Activated CD4-positive, alpha-beta T cell treated with anti-CD3 and anti-CD28 coated beads, Interleukin-2, Interleukin-6, amounts not matched to agents 100 ng/mL and 50 ng/mL, durations not matched to agents 16 hours and 8 hours (primary cell): ENCODE measurements at places on chromosomes 4 and X.
A peak's percentile ranks its signal among the peaks of the same experiment; 100 is the strongest.

DNA sequence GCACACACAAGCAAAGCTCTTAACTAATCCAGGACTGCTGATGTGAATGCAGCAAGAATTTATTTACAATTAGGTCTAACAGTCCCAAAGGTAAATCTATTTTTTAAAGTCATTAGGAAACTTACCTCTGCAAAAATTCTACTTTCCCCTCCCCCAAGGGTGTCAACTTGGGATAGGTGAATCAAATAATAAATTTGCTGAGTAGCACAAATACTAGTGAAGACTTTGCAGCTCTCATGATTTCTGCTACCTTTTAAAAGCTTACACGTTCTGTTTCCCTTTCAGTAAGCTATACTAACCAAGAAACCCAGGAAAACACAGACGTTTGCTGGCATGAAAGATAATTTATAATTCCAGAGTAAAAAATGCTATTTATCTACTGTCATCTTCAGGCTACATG is 296.6 kb upstream of the SLC7A11 start:
- DNase-seq = no peak

DNA sequence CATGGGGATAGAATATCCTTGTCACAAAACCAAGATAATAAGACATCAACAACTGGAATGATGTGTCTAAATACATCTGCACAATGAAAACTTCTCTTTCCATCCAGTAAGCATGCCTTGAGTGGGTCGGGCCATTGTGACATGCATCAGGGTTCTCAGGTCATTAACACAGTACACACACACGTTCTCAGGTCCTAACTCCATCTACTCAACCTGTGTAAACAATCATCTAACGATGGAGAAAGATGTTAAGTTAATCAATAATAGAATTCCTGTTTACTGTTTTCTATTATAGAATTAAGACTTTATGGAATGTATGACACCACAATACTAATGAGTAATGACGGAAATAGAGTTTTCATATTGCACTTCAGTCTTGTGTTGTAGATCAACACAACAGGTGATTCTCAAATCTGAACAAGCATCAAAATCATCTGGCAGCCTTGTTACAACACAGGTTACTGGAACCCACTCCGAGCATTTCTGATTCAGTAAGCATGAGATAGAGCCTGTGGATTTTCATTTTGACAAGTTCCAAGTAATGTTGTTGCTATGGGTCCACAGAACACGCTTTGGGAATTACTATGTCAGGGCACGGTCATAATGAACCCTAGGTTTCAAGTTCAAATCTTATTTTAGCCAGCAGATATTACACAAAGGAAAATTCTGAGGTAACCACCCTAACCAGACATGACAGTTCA is 315.8 kb upstream of the TEX13C start:
- peak; percentile 65 for DNase-seq

GRCh38 chr4:148170408-148171365 is 271.5 kb downstream of the NR3C2 start:
- no peak for DNase-seq

- DNase-seq = no peak
Observed at GRCh38 chr4:37475087-37475486, 211.1 kb downstream of the RELL1 start.

- no peak for DNase-seq
Observed at GRCh38 chr4:183165376-183165775, 66.3 kb downstream of the WWC2 start.

DNA sequence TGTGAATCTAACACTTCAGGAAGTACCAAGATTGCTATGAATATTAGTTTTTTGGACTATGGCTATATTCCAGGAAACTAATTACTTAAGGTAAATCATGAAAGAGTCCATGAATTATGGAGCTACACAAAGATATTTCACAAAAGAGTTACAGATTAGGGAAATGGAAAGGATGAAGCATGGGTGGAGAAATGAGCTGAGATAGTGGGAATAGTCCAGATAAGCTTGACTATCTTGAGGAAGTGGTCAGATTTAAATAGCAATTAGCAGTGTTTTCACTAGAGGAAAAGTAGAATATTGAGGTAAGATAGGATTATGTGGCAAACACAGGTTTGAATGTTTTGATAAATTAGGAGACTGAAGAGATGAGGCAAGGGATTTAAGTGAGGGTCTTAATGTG is 42.1 kb upstream of the C1GALT1C1 start:
- DNase-seq = no peak

- DNase-seq = peak; percentile 70
Observed at GRCh38 chr4:55947912-55948725, 626 bp upstream of the CEP135 start.

GRCh38 chrX:154509455-154509854 is 6.6 kb downstream of the FAM3A start:
- DNase-seq = no peak

GRCh38 chr4:10098780-10099160 is 17.8 kb downstream of the WDR1 start:
- DNase-seq = peak; percentile 69

DNA sequence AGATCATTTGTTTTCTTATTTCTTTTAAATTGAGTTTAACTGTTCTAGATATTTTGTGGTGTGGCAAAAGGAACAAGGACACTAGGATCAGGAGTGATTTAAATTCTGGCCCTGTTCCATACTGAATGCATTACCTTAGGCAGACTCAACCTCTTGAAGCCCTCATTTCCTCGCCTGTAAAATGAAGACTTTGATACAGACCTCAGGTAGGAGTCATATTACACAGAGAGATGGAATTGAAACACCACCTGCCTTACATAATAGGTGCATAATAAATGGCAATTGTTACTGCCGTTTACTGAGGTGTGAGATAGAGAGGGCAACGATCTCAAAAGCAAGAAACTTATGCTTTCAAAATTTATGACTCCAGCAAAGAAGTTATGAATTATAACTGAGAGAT is 28.2 kb upstream of the RASSF6 start:
- DNase-seq = no peak

DNA sequence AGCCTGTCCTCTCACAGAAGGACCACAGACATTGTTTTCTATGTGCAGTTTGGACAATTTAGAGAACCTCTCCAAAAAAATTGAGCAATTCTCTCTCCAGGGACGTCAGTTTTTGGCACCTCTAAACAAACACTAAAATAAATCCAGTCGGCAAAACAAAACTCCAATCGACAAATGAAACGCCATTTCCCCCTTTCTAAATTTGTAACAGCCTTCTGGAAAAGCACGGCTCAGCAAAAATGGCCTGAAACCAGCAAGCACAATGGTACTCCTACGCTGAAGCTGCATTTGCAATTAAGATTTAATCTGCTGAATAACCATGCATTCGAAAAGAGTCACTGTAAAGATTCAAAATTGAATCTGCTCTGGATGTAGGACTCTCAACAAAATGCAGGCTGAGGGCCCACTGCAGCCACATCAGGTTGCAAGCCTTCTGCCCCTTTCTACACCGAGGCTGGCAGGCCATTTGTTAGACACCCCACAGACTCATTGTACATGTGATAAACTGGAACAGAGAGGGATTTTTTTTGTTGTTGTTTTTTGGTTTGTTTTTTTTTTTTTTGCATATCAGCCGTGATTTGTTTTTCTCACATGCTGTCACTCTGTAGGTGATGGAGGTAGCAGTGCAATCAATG is 79.9 kb upstream of the MAP3K15 start:
- DNase-seq = no peak

GRCh38 chr4:185304541-185304940 is 91.2 kb downstream of the LRP2BP start:
- DNase-seq = no peak

GRCh38 chrX:74107666-74108065 is 196.3 kb upstream of the ZCCHC13 start:
- no peak for DNase-seq

DNA sequence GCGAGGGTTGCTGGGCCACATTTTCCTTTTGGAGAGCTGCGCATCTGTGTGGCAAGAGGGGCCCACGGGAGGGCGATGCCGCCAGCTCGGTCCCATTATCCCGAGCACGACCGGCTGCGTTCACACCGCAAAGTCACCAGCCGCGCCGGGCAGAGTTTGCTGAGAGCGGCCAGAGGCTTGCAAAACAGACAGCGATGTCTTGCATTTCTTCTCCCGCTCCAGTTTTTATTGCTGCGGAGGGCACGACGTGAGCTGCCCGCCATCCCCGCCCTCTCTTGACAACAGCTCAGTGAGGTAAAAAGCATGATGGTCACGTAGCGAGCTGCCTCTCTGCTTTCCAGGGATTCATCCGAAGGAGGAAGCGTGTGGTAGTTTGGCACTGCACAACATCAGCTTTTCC is 102.1 kb upstream of the TENM3 start:
- no peak for DNase-seq

GRCh38 chrX:100747703-100748102 is 15.8 kb upstream of the SYTL4 start:
- no peak for DNase-seq

- no peak for DNase-seq
Observed at GRCh38 chr4:36054694-36055422, 189.5 kb downstream of the ARAP2 start.

DNA sequence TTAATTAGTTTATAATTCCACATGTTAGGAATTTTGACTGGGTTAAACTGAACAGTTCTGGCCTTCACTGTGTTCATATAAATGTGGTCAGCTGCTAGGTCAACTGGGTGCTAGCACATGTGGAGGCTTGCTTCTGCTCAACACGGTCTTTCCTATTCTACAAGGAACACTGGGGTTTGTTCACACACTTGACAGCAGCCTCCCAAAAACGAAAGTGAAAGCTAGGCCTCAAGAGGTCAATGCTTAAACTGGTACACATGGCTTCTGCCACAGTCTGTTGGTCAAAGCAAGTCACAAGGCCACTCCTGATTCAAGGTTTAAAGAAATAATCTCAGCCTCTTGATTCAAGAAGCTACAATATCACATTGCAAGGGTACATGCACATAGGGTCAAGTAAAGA is 126.5 kb downstream of the QDPR start:
- DNase-seq = peak; percentile 33

DNA sequence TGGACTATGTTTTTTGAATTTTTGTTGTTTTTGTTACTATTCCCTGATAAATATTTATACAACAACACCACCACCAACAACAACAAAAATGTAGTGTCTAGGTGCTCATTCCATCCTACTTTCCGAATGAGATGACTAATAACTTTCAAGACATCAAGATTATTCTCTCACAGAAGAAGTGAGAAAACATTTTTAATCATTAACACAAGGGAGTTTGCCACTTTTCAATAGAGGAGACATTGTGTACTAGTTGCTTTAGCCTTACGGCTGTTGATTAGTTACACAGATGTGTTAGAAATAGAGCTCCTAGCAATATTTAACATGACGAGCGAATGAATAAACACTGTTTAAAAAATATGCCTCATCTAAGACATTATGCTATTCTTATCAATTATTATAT is 898.8 kb downstream of the C4orf33 start:
- DNase-seq = no peak

- no peak for DNase-seq
Observed at GRCh38 chr4:102105983-102106382, 239.3 kb downstream of the SLC39A8 start.

DNA sequence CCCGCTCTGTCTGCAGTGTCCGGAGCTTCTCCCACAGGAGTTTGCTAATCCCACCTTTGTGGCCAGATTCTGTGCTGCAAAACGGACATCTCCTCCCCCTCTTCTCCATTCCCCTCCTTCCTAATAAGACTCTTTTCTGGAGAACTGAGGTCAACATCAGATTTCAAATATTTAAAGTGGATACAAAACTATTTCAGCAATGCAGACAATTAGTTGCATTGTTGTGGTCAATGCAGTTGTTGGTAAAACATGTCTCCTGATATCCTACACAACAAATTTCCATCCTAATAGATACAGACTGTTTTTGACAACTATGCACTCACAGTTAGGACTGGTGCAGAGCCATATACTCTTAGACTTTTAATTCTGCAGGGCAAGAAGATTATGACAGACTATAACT is 5.1 kb upstream of the MCUB start:
- no peak for DNase-seq

DNA sequence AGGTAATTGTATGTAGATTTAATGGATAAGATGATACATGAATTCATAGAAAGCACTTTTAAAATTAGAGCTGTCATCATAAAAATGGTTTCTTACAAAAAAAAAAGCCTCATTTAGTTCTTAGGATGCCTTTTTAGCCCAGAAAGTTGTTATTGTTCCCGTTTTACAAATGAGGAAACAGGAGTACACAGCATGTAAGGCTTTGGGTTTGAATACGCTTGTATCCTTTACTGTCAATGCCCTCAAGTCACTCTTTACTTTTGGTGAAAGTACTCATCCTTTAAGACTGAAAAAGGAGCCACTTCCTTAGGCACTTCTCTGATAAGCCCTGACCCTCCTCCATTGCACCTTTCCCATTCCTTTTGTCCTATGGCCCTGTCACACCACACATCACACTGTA is 4.9 kb downstream of the EREG start:
- DNase-seq = no peak

GRCh38 chrX:2137882-2138281 is 362.9 kb downstream of the DHRSX start:
- no peak for DNase-seq

- DNase-seq = no peak
Observed at GRCh38 chr4:1416051-1416947, 10.1 kb upstream of the NKX1-1 start.

DNA sequence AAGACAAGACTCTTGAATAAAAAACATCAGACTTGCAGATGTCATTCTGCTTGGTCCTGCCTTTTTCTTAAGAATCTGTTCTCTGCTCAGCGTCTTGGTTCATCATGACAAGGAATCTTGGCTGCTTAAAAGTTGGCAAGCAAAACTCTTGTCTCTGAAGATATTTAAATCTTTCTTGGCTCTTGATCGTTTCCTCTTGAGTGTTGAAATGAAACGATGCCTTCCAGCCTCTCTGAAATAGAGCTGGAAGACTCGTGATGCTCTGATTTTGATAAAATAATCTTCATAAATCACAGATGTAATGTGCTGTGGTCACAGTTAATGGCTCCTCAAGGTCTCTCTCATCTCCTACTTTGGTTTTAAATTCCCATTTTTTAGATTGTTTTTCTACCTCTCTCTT is 39.9 kb upstream of the TMEM192 start:
- DNase-seq = no peak
